ENCODE measurements at places on chromosomes 16 and 17.

GRCh38 chr16:53925107-53925410 is 221.1 kb downstream of the FTO start:
- no peak for DNase-seq

GRCh38 chr16:53041320-53042051 is 11.2 kb downstream of the CHD9NB start:
- DNase-seq: no peak

- DNase-seq: no peak
Measured at GRCh38 chr17:33647956-33648355, 354.9 kb upstream of the ASIC2 start.

GRCh38 chr16:54867302-54867832 is 63.3 kb upstream of the IRX5 start:
- peak; percentile 26 for DNase-seq

GRCh38 chr16:10218490-10219206 is 36.4 kb upstream of the GRIN2A start:
- DNase-seq: no peak

DNA sequence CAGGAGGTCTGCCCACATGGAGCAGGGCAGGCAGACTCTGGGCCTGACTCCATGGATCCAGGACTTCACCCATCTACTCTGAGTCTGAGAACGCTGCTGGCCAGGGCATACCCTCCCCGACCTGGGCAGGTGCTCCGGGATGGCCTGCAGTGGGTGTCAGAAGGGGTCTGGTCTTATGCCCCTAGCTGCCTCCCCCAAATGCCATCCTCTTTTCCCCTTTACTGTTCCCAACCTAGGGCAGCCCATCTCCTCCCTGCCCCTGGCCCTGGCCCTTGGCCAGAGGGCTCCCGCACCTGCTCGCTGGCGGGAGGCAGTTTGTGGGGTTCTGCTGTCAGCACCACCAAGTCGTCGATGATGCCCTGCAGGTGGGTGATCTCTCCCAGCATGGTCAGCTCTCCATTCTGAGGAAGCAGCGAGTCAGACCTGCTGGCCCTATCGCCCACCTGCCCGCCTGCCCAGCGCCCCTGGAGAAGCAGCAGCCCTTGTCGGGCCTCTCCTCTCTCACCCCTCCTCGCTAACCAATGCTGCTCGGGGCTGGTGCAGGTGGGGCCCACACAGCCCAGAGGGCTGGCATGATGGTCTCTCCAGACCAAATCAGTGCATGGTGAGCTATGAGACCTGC is 8.2 kb downstream of the MTSS2 start:
- DNase-seq: no peak

- peak; percentile 66 for DNase-seq
Measured at GRCh38 chr17:65163990-65164495, 26.9 kb downstream of the RGS9 start.

- peak; percentile 60 for DNase-seq
Measured at GRCh38 chr17:50956750-50957523, 90.8 kb upstream of the TOB1 start.

DNA sequence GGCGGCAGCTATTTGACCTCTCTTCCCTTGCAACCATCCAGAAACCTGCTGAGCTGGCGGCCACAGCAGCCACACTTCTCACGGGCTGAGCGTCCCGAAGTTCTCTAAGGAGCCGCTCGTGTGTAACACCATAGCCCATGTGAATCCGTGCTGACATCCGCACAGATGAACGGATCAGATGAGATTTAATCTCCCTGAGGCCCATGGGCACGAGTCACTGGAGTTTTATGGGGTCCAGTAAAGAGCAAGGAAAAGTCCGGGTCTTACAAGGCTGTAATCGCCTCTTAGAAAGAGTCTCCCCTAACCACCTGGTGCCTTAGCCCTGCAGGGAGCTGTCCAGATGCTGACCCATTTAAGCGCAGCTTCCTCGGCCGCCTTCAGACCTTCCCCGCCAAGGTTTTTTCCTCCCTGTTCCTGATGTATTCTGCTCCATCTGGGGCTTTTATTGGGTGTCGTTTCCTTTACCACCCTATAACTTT is 5.5 kb upstream of the CACNG5 start:
- DNase-seq: no peak

- no peak for DNase-seq
Measured at GRCh38 chr17:3551189-3551588, 6.4 kb downstream of the TRPV3 start.

DNA sequence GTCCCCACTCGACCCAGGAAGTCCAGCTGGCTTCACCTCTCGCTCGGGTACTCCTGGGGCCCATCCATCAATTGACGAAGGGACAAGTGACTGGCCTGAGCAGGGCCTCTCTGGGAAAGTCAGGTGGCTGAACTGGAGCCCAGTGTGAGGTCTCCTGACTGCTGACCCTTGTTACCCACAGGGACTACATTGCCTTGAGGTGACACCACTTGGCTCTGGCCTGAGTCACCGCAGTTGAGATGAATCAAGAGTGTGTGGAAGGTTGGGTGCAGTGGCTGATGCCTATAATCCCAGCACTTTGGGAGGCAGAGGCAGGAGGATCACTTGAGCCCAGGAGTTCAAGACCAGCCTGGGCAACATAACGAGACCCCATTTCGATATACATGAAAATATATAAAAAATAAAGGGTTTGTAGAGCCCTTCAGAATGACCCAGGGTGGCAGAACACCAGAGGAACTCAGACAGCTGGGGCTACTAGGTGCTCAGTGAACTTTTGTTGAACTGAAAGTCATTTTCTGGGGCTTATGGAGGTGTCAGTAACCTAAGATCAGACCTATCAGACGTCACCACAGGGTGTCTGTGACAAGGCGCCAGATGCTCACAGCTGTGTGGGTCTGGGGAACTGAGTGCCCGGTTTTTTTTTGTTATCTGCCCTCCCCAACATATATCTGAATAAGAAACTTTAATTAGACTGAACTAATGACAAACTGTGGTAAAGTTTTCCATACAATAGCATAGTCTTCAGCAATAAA is 14.8 kb upstream of the ZFP90 start:
- no peak for DNase-seq

DNA sequence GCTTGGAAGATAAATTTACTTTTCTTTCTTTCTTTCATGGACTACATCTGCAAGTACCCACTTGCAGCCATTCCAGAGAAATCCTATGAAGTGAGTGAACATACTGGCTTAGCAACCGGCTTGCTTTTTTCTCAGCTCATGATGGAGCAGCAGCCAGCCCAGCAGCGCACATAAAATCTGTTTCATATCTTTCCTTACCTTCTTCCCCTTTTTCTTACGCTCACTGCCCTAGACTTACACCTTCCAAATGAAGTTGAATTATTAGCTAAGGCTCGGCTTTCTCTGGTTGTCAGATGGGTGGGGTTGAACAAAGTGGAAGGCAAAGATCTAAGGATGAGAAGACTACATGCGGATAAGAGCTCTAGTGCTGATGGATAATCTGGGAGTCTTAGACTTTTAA is 13.9 kb upstream of the ABCA8 start:
- no peak for DNase-seq

GRCh38 chr17:17088086-17088485 is 45.8 kb downstream of the MPRIP start:
- no peak for DNase-seq

DNA sequence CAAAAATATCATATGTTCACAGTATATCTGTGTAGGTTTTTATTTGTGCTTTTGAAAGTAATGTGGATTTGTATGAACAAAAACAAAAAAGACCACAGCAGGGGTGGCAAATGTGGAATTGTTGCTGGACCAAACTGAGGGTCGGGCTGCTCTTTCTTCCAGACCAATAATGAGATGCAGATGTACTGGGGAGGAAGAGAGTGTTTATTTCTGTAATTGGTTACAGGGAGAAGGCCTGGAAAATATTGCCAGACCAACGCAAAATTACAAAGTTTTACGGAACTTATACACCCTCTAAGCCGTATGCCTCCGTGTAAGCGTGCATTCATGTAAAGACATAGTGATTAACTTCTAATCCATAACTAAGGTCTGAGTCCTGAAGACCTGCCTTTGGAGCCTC is 353.9 kb upstream of the C16orf82 start:
- DNase-seq: no peak

DNA sequence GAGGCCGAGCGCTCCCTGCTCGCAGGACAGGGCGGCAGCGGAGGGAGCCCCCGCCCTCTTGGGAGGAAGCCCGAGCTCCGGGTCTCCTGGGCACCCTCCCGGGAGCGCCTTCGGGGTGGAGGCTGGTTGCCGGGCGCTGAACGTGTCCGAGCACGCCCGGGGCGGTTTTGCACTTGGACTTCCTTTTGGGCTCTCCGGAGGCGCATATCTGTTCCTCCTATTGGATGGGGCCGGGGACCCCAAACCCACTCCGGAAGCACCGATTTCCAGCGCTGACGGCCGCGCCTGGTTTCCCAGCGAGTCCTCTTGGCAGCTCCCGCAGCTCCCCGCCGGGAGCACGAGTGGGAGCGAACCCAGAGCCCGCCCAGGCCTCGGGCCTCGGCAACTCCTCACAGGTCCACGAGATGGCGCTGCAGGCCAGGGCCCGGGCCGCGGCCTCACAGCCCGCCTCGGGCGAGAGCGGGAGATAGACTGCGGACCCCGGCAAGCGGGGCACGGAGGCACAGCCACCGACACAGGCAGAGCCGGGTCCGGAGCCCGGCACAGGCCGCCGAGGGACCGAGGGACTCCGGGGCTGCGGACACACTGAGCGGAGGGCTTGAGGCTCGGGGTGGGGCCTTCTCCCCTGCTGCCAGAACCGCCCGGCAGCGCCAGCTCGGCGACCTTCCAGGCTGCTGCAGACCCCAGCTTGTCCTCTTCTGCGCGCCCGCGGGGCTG is 12.7 kb downstream of the TBX2 start:
- peak; percentile 69 for DNase-seq

GRCh38 chr17:48630925-48631692 is 5.0 kb upstream of the HOXB9 start:
- no peak for DNase-seq

DNA sequence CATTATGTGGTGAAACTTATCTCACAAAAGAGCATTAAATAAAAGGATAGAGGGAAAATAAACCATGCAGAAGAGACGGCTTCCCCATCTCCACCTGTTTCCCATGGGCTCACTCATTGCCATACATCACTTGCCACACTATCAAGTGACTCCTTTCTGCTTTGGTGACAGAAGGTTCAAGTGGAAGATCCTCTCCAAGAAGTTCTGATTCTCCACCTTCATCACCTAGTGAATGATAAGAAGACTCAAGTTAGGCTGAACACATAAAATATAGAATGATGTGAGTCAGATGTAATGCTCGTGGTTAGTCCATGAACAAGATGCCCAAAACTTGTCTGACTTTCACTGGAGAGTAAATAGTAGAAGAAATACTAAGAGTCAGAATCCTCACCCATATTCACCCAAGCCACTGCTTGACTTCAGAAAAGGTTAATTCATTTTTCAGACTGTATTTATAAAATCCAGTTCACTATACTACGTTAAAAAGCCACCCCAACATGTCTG is 100.1 kb upstream of the TOB1 start:
- DNase-seq: no peak

GRCh38 chr17:63834431-63835166 is 7.1 kb upstream of the FTSJ3 start:
- no peak for DNase-seq

GRCh38 chr17:35116845-35117244 is 2.8 kb downstream of the RAD51D start:
- DNase-seq: no peak

DNA sequence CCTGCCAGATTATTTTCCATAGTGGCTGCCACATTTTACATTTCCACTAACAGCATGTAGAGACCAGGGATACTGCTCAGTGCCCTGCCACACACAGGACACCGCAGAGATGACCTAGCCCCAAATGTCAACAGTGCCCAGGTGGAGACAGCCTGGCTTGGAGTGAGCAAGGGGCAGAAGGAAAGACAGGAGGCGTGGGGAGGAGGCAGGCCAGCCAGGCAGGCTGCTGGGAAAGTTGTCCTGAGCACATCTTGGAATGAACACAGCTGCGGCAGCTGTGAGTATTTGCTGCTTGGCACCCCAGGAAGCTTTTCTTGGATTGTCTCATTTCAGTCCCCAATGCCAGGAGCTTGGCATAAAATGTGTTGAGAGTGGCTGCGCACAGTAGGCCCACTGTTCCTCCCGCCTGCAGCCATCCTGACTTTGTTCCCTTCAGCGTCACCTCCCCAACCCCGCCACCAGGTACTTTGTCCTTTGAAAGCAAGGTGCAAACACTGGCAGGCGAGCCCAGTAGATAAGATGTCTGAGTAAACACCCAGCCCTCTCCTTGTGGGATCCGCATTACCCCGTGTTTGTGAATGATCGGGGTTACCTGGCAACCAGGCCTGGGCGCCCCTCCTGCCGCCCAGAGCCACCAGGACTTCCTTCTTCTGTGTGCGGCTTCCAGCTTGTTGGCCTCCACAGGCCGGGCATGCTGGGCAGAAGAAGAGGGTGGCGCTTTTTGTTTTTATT is 114.0 kb downstream of the CMIP start:
- no peak for DNase-seq

DNA sequence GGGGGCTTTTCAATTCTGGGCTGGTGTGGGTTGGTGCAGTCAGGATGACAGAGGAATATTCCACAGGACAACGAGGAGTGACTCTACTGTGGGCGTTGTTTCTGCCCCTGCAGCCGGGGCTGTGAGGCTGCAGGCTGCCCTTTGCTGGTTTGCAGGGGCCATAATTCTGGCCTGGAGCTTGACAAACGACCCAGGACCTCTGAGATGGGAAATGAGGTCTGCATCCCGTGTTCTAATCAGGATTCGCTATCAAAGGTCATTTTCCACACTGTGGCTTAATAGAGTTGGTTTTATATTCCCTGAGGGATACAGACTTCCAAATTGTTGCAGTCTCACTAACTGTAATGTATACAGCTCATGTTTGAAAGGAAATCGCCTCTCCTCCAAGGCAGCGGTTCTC is 180.9 kb downstream of the RPTOR start:
- DNase-seq: no peak

DNA sequence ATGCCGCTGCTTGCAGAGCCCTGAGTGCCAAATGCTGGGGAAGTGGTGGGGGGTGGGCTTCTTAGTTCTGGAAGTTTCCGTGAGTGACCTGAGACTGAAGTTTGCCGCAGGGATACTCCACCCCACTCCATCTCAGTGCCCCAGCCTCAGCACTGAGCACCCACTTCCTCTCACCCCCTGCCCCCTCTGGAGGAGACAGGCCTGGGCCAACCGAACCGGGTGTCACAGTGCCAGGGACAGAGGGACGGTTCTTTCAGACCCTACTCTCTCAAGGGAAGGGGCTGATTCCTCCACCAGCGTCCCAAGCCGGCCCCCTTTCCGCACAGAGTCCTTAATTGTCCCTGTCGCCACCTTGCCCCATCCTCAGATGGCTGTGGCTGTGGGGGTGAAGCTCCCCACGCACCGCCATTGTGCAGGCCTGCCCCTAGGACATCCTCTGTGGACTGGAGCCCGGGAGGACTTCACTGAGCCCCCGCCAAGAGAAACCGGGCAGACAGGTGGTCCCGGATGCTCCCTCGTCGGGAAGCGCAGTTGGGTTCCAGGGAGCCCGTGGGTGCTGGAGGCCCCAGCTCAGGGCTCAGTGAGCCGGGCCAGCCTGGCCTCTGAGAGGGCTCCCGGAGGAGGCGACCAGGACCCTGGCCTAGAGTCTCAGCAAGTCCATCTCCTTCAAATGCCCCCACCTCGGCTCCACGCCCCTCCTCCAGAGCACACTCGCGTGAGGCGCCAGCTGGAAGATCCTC is 1.6 kb upstream of the KREMEN2 start:
- DNase-seq: no peak

GRCh38 chr16:84195201-84196093 is 4.5 kb downstream of the ADAD2 start:
- DNase-seq: no peak

- peak; percentile 62 for DNase-seq
Measured at GRCh38 chr16:81716478-81717225, 62.4 kb upstream of the PLCG2 start.
